ENCODE measurements at places on chromosomes 7 and 10. TPM values are rescaled to one million over a fixed set of nuclear protein-coding genes. Genes with fewer than 3 reads are reported as not detected.

- DNase-seq: no peak
These were observed 185.4 kb downstream of the RAB11FIP2 start for GRCh38 chr10:117861329-117861728.

- no peak for DNase-seq
These were observed 37.2 kb downstream of the PDE1C start for GRCh38 chr7:32033006-32033405.

The UPK3BL2 gene
- 0.99 TPM for polyA plus RNA-seq

DNA sequence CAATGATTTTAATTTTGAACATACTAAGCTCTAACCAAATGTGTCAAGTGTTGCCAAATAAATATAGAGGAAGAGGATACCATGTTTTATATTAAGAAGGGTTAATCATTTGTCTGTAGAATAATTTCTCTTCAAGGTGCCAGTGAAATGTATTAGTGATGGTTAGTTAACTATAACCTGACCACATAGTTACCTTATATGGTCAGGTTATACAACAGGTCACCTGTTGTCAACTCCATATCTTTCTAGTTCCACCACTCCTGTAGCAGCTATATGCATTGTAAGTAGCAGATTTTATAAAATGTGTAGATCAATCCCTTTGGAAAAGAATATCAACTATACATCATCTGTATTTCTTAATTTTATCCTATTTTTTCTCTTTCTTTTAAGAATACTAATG is 35.1 kb downstream of the PTPRZ1 start:
- DNase-seq: no peak

All from GM23338 (cell line).